ENCODE measurements at places on chromosomes 4 and X.

DNA sequence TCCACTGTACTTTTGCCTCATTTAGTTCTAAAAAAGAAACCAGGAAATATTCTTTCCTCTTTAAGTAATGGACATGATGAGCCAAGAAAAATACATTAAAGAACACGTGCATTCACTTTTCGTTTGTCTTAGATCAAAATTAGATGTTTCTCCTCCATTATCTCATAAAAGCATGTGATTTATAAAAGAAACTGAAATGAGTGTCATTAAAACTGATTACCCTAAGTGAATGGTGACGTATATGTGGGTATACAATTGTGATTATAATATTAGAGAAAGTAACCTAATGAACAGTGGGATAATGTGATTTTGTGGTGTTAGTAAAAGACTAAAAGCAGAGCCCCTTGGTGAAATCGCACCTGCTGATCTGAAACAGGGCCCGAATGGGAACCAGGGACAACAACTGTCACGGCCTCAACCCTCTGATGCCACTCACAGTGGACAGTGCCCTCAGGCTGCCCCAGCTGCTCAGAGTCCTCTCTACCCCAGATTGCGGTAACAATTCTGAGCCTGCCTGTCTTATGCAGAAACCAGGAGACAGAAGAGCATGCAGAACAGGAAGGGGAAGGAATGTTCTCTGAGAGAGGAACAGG is 25.7 kb upstream of the HS6ST2 start:
- DNase-seq = no peak

DNA sequence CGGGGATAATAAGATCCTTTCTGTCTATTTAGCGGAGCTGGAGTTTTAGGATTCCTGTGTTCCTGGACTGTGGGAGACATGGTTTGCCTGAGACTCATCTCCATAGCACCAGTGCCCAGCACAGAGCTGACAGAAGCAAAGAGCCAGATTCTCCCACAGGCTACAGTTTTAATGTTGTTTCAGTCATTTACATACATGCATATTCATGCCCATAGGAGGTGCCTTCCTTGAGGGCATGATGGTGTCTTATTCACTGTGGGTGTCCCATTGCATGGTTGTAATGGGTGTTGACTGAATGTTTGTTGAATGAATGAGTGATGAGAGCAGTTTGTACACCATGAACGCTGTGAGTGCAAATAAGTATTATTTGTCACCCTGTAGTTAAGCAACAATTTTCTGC is 260.6 kb downstream of the EVC2 start:
- DNase-seq = no peak

DNA sequence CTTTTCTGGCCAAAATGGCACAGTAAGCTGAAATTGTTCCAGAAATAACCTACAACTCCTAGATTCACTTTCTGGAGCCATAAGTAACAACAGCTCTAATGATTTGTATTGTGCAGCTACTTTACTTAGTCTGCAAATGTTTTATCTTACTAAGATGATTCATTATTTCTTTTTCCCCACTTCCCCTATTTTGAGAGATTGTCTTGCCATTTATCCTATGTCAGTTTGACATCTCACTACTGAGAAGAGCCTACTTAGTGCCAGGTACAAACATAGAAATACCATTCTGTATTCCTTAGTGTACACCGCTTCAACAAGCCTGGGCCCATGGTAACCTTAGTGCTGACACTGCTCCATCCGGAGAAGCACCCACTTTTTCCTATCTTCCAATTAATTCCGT is 13.8 kb upstream of the STK26 start:
- DNase-seq = no peak

DNA sequence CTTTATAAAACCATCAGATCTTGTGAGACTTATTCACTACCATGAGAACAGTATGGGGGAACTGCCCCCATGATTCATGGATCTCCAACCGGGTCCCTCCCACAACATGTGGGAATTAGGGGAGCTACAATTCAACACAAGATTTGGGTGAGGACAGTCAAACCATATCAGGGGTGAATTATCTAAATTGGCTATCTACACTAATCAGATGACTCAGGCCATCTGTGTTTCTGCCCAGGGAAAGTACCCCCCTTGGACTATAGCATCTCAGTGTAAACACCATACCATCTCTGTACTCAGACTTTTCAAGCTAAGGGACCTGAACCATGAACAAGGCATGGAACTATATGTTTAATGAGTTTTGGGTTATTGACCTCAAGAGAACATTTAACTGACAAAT is 76.8 kb downstream of the LNX1 start:
- no peak for DNase-seq

GRCh38 chr4:105520819-105521790 is 31.3 kb upstream of the ARHGEF38 start:
- DNase-seq = peak; percentile 57

GRCh38 chr4:52192721-52193135 is 141.6 kb downstream of the SPATA18 start:
- DNase-seq = no peak

DNA sequence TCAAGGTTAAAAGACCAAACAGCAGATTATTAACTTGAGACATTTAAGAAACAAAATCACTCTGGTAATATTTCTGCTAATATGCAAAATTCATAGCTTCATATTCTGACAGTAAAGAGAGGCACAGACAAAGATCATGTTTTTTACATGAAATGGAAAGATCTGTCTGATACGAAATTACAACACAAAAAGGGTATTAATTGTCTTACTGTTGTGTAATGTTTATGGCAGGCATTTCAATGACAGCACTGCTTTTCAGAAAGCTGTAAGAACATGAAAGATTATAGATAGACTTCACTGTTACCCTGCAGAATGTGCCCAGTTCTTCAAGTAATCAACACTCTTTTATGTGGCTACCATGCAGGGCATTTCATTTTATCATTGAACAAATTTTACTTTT is 15.4 kb downstream of the DCHS2 start:
- DNase-seq = no peak

DNA sequence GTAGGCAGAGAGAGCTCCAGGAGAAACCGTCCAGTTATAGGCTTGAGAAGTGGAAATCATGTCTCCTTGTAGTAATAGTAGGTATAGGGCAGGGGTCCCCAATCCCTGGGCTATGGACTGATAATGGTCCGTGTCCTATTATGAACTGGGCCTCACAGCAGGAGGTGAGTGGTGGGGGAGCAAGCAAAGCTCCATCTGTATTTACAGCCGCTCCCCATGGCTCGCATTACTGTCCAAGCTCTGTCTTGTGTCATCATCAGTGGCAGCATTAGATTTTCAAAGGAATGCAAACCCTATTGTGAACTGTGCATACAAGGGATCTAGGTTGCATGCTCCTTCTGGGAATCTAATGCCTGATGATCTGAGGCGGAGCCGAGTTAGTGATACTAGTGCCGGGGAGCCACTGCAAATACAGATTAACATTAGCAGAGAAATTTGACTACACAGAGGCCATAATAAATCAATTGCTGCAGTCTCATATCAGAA is 67.6 kb downstream of the MRPL1 start:
- DNase-seq = no peak

- no peak for DNase-seq
Measured at GRCh38 chr4:24328310-24328709, 256.0 kb downstream of the DHX15 start.

DNA sequence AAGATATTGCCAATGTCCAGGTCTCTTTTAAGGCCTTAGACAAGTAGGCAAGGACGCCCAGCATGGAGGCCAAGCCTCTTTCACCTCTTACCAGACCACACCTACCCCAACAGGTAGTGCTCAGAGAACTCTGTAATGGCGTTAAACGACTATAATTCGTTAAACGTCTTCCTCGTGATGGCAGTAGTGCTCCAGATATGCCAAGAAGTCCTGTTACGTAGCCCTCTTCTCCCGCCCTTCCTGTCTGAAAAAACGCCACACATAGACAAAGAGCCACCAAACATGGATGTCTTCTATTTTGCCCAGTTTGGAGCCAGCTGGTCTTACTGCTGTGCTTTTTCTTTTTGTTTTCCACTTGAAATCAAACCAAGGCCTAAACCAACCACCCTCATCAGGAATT is 190.7 kb downstream of the OR13H1 start:
- no peak for DNase-seq

DNA sequence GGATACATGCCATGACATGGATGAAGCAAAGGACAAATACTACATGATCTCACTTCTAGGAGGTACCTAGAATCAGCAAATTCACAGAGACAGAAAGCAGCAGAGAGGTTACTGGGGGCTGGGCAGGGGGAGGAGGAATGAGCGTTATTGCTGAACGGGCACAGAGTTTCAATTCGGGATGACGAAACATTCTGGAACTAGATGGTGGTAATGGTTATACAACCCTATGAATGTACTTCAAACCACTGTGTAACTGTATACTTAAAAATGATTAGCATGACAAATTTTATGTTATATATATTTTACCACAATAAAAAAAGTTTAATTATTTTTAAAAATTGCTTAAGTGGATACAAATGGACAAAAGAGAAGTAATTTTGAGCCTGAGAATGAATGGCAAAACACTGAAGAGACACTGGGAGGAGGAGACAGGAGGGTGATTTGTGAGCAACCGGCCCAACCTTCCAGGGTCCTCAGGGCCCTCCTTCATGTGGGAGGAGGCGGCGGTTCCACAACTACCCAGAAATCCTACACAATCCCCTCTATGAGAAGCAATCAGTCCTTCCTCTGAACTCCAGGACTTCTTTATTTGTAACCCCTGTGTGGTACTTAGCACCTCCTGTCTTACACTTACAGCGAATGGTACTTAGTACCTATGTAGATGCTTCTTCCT is 14.1 kb downstream of the ACSL1 start:
- no peak for DNase-seq

DNA sequence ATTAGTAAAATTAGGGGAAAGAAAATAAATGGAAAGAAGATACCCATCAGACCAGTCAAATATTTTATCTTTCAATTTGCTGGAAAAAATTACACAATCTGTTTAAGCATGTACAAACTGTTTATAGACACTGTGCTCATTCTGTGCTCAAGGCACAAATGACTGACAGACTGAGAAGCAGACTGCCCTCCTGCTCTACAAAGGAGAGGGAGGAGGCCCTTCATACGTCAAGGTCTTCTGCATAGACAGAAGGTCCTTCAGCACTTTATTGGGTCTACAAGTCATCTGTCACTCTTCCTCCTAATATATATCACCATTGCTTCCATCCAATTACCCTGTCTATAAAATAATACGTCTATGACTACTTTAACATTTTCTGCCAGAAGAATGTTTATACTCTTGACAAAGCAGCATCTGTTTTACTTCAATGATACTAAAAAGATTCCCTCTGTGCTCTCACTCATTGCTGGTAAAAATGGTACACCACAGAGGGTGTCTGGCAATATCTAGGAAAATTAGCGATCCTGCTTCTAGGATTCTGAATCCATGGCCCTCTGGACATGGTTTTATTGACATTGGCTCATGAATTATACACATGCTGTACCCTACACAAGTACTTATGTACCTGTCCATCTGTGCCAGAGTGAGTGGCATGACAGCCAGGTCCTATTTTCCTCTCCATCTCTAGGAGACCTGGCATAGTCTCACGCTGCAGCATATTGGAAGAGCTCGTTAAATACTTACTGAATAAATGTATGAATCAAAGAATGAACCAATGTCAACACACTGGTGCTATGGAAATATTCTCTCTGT is 11.3 kb downstream of the SLC10A6 start:
- DNase-seq = no peak

DNA sequence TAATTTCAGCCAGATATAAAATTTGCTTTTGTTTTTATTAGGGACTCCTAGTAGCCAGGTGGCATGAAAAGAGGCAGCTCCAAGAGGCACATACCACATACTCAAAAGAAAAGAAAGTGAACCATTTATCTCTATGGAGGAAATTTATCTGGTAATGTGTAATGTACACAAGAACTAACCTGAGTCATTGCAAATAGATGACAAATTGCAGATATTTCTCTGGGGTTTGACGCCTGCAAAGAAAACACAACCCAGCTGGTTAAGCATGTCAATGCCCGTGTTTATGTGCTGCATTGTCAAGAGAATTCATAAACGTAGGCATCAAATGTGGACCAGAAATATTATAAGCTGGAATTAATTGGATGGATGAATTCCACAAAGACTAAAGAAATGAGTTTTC is 46.9 kb upstream of the PHKA2 start:
- no peak for DNase-seq

- no peak for DNase-seq
Measured at GRCh38 chrX:109856974-109857373, 123.9 kb upstream of the ACSL4 start.

DNA sequence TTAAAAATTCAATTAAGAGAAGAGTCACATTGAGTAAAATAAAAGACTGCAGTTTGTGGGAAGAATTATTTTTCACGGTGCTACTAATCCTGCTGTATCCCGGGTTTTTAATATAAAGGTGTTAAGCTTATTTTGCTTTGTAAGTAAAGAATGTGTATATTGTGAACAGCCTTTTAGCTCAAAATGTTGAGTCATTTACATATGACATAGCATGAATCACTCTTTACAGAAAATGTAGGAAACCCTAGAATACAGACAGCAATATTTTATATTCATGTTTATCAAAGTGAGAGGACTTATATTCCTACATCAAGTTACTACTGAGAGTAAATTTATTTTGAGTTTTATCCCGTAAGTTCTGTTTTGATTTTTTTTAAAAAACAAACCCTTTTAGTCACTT is 39.7 kb downstream of the IRS4 start:
- DNase-seq = no peak

DNA sequence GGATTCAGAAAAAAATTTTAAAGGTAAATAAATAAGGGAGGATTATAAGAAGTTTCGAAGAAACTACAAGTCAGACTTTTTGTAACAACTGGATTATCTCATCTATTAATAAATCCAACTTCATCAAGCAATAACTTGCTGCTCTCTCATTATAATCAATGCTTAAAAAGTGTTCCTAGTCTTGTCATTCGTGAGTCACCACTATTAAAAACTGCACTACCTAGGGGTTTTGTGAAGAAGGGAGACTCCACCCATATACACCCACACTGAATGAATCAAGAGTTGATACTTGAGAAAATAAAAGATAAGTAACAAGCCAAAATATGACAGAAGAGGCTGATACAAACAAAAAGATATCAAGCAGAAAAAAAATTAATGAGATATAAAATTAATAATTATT is 360.5 kb downstream of the ZNF674 start:
- DNase-seq = no peak

GRCh38 chrX:134692990-134693389 is 34.7 kb upstream of the PLAC1 start:
- no peak for DNase-seq

- no peak for DNase-seq
Measured at GRCh38 chrX:16705370-16705769, 7.1 kb downstream of the CTPS2 start.

DNA sequence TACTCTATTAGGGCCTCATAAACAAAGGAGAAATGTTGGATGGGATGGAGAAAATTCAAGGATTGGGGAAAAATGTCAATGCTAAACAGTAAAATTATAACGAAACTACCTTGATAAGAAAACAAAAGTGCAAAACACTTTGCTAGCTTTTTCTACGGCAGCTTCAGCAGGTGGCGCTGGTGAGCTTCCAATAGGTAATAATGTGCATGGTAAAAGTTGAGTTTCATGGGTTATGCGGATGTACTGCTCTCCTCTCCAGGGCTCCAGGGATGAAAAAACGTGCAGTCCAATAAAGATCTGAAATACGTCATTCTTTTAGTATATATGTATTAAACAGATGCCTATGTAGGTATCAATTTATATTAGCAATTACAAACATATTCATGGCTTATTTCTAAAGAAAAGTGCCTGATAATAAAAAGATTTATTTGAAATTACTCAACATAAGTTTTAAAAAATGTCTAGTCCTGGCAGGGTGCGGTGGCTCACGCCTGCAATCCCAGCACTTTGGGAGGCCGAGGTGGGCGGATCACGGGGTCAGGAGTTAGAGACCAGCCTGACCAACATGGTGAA is 239.6 kb downstream of the GRXCR1 start:
- peak; percentile 42 for DNase-seq

- no peak for DNase-seq
Measured at GRCh38 chr4:143585548-143585947, 72.0 kb downstream of the SMARCA5 start.
